ENCODE measurements at places on chromosomes 7 and 10.

GRCh38 chr10:72689660-72690059 lies 2.3 kb upstream of the MCU start:
- DNase-seq, result no peak

- no peak for DNase-seq
Observed at GRCh38 chr7:38229386-38229785, 44.0 kb downstream of the TARP start.

DNA sequence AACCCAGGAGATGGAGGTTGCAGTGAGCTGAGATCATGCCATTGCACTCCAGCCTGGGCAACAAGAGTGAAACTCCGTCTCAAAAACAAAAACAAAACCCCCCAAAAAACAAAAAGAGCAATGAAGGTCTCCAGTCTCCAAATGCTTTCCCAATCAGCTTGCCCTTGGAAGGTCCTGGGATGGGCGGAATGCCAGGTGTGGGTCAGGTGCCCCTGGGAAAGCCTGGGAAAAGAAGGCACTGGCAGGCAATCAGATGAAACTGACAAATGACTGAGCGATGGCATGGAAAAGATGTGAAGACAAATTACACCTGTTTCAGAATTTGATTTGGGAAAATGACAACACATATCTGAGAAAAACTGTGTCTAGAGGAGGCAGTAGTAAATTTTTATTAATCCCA lies 210.4 kb upstream of the IMMP2L start:
- DNase-seq, result no peak

DNA sequence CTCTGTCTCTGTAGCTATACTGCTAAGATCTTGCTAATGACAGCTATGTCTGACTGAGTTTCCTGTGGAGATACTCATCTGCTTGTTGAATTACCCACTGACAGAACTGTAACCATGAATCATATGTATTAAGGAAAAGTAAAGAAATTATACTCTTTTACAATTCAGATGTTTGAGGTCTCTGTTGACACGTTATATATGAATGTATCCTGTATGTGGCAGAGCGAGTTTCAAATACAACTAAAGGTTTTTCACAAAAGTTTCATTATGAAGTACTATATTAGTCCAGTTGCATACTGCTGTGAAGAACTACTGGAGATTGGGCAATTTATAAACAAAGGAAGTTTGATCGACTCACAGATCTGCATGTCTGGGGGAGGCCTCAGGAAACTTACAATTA lies 232.5 kb downstream of the CDK14 start:
- DNase-seq, result no peak

DNA sequence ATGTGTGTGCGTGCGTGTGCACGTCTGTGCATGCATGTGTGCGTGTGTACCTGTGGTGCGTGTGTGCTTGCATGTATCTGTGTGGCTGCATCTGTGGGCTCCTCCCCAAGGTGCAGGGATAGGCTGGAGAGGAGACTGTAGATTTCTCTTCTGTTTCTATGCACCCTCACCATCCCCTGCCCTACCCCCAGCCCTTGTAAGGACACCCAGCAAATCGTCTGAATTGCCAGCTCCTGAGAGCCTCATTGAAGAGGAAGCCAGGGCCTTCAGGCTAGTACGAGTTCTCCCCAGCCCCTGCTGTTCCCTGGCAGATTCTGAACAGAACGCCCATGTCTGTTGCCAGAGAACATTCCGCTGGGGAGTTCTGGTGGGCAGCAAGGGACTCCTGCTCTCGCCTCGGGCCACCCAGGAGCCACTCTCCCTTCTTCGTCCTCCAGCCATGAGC lies 17.0 kb upstream of the TRIM8 start:
- no peak for DNase-seq

Data from AML-193 (cell line).